Gastroesophageal sphincter (tissue), 4 donors: ENCODE measurements at places on chromosomes 16 and 17. TPM values are rescaled to one million over a fixed set of nuclear protein-coding genes. Genes with fewer than 3 reads are reported as not detected.

SMTNL2 gene
- total RNA-seq, result 2.8 TPM

ZNF624 gene
- 3.6 TPM for total RNA-seq

SLFN12L gene
- total RNA-seq, result 1.9 TPM

SHISA9 gene
- 1.1 TPM for total RNA-seq

CACNG3 gene
- not detected for total RNA-seq

NIP7 gene
- total RNA-seq, result 18.7 TPM

LRRC46 gene
- not detected for total RNA-seq

HOXB7 gene
- 0.78 TPM for total RNA-seq

MYH1 gene
- total RNA-seq, result not detected

DNA sequence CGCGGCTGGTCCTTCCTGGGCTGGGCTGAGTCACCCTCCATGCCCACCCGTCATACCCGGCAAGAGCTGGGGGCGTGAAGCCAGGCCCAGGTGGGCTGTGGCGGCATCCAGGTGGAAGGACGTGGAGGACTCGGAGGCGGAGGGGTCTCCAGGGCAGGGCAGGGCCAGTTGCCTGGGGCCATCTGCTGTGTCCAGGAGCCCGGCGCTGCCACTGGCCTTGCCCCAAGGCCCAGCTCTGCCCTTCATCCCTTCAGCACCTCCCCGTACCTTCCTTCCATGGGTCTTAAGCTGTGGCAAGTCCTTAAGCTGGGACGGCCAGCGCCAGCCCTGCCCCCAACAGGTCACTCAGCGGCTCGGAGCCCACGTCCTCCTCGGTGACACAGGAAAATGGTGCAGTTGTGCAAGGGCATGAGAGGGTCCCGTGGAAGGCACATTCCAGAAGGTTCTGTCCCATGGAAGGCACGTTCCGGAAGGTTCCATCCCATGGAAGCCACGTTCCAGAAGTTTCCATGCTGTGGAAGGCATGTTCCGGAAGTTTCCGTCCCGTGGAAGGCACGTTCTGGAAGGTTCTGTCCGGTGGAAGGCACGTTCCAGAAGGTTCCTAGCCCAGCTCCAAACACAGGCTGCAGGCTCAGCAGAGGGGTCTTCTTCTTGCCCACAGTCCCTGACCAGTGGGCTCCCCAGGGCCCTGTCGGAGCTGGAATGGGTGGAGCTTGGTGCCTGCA, 10.4 kb upstream of the CDH15 start:
- no peak overlapping the region for H3K4me3 ChIP-seq
- H3K4me1 ChIP-seq, result no peaks in the 10 kb centered on the region
- ATAC-seq, result no peak
- H3K27me3 ChIP-seq, result peaks cover 65% of the 10 kb centered on the region
- no peaks in the 10 kb centered on the region for H3K36me3 ChIP-seq
- no peak overlapping the region for H3K27ac ChIP-seq

GRCh38 chr16:47247690-47248089, 103.9 kb upstream of the NETO2 start:
- no peaks in the 10 kb centered on the region for H3K27me3 ChIP-seq
- H3K4me3 ChIP-seq, result no peak overlapping the region
- H3K27ac ChIP-seq, result no peak overlapping the region
- ATAC-seq, result no peak
- no peaks in the 10 kb centered on the region for H3K36me3 ChIP-seq

DNA sequence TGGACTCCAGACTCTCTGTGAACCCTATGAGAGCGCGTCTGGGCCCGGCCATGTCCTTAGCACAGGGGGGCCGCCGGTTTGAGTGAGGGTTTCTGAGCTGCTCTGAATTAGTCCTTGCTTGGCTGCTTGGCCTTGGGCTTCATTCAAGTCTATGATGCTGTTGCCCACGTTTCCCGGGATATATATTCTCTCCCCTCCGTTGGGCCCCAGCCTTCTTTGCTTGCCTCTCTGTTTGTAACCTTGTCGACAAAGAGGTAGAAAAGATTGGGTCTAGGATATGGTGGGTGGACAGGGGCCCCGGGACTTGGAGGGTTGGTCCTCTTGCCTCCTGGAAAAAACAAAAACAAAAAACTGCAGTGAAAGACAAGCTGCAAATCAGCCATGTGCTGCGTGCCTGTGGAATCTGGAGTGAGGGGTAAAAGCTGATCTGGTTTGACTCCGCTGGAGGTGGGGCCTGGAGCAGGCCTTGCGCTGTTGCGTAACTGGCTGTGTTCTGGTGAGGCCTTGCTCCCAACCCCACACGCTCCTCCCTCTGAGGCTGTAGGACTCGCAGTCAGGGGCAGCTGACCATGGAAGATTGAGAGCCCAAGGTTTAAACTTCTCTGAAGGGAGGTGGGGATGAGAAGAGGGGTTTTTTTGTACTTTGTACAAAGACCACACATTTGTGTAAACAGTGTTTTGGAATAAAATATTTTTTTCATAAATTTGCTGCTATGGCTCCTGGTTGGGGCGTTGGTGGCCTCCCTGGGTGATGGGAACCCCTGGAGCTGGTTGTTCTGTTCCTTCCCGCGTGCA, 23.1 kb downstream of the STAT5A start:
- peak; percentile 95 for ATAC-seq
- H3K4me3 ChIP-seq, result no peak overlapping the region
- H3K4me1 ChIP-seq, result peaks cover 20% of the 10 kb centered on the region
- H3K36me3 ChIP-seq, result peaks cover 82% of the 10 kb centered on the region
- H3K27me3 ChIP-seq, result no peaks in the 10 kb centered on the region

DNA sequence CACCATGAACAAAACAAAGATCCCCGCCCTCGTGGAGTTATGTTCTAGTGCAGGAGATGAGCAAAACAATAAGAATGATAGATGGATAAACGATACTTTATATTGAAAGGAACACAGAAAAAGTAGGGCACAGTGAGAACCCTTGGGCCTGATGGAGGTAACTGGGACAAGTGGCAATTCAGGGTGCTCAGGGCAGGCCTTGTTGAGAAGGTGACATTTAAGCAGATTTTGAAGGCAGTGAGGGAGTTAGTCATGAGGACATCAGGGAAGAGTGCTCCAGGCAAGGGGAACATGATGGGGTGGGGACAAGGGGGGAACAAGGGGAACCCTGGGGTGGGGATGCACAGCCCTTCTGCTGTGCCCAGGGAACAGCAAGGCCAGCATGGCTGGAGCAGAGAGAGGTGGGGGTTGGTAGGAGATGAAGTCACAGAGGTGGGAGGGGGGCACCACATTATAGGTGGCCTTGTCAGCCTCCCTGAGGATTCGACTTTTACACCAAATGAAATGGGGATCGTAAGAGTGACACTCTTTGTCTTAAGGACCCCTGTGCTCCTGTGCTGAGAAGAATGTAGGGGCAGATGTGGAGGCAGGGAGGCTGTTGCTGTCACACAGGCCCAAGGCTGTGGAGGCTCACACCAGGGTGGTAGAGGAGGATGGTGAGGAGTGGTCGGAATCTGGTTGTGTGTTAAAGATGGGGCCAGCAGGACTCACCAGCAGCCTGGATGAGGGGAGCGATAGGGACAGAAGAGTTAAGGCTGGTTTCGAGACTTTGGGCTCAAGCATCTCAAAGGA, 9.2 kb upstream of the PRM1 start:
- no peaks in the 10 kb centered on the region for H3K4me1 ChIP-seq
- H3K4me3 ChIP-seq, result no peak overlapping the region
- no peak for ATAC-seq
- no peak overlapping the region for H3K27ac ChIP-seq

DNA sequence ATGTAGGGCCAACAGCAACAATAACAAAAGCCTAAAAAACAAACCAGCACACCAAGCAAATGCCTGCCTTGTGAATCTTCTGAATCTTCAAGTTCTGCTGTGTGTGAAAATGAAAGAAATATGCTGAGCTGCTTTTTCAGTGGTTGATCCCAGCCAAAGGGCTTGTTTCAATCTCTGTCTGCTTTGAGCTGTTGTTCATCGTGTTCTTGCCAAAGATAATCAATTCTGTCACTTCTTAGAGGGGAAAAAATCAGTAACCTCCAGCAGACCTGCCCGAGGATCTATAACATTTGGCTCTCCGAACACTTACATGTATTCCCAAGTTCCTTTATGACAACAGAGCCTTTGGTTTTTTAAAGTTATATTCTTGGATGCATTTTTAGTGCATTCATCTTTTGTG, 65.9 kb downstream of the VPS35L start:
- peaks cover 85% of the 10 kb centered on the region for H3K36me3 ChIP-seq
- no peak overlapping the region for H3K4me3 ChIP-seq
- H3K4me1 ChIP-seq, result no peaks in the 10 kb centered on the region
- ATAC-seq, result no peak
- no peak overlapping the region for H3K27ac ChIP-seq
- no peaks in the 10 kb centered on the region for H3K27me3 ChIP-seq

- ATAC-seq, result no peak
- H3K4me1 ChIP-seq, result peaks cover 6% of the 10 kb centered on the region
- peaks cover 15% of the 10 kb centered on the region for H3K36me3 ChIP-seq
- H3K27ac ChIP-seq, result no peak within 1 kb of the TSS
These were observed at the start of gene AANAT for GRCh38 chr17:76467366-76467765. Gene AANAT (plus strand): TSS chr17:76467603. CDS start chr17:76468747, 1,144 bp downstream.

- H3K27me3 ChIP-seq, result no peaks in the 10 kb centered on the region
- no peak overlapping the region for H3K4me3 ChIP-seq
- H3K36me3 ChIP-seq, result no peaks in the 10 kb centered on the region
- no peak for ATAC-seq
These were observed 145.7 kb downstream of the SNX29 start for GRCh38 chr16:12122202-12122601.

DNA sequence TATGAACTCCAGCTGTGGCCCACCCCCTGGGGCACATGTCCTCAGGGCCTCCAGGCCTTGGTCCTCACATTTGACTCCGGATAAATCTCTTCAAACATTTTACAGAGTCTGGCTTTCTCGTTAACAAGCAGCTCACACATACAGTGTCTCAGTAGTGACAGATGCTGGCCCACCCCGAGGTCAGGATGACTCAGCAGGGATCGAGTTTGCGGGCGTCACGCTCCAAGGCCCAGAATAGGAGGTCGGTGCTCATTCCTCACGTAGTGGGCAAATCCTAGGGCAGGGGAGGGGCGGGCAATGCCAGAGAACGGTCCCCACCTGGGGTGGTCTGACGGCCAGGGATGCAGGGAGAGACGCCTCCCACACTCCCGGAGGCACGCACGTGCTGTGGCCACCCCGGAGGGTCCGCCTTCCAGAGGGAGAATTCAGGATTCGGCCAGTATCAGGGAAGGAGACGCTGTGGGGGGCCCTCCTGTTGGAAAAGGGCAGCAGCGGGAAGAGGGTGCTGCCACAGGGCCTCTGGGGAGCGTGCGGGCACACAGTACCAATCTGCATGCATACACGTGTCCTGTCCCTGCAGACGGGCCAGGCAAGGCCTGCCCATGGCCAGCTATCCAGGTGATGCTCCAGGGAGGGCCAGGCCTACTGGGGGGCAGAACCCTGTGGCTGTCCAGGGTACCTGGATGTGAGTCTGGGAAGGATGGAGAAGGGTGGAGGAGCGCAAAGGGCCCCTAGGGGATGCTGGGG, 8.6 kb downstream of the SLC7A5 start:
- H3K4me1 ChIP-seq, result no peaks in the 10 kb centered on the region
- peak; percentile 66 for ATAC-seq
- no peak overlapping the region for H3K4me3 ChIP-seq
- H3K27ac ChIP-seq, result no peak overlapping the region
- no peaks in the 10 kb centered on the region for H3K27me3 ChIP-seq
- no peaks in the 10 kb centered on the region for H3K36me3 ChIP-seq

GRCh38 chr16:16007743-16008111, 58.3 kb downstream of the ABCC1 start:
- no peak overlapping the region for H3K4me3 ChIP-seq
- peaks cover 69% of the 10 kb centered on the region for H3K4me1 ChIP-seq
- peak overlapping the region; percentile 80 for H3K27ac ChIP-seq
- H3K27me3 ChIP-seq, result no peaks in the 10 kb centered on the region

GRCh38 chr16:8493972-8494371, 96.3 kb downstream of the TMEM114 start:
- H3K36me3 ChIP-seq, result no peaks in the 10 kb centered on the region
- H3K27ac ChIP-seq, result no peak overlapping the region
- no peak for ATAC-seq
- no peaks in the 10 kb centered on the region for H3K4me1 ChIP-seq
- H3K4me3 ChIP-seq, result no peak overlapping the region

GRCh38 chr17:45301674-45302073, 15.1 kb downstream of the MAP3K14 start:
- H3K4me1 ChIP-seq, result peaks cover 13% of the 10 kb centered on the region
- H3K27me3 ChIP-seq, result no peaks in the 10 kb centered on the region
- H3K36me3 ChIP-seq, result no peaks in the 10 kb centered on the region

- peaks cover 25% of the 10 kb centered on the region for H3K27me3 ChIP-seq
- no peaks in the 10 kb centered on the region for H3K4me1 ChIP-seq
- no peak overlapping the region for H3K27ac ChIP-seq
- H3K4me3 ChIP-seq, result no peak overlapping the region
- no peaks in the 10 kb centered on the region for H3K36me3 ChIP-seq
These were observed 162.6 kb downstream of the SDK2 start for GRCh38 chr17:73481676-73482075.

- H3K36me3 ChIP-seq, result no peaks in the 10 kb centered on the region
- ATAC-seq, result no peak
- H3K4me1 ChIP-seq, result peaks cover 14% of the 10 kb centered on the region
- peak overlapping the region; percentile 46 for H3K4me3 ChIP-seq
These were observed 5.7 kb downstream of the CDC42EP4 start for GRCh38 chr17:73305845-73306836.

DNA sequence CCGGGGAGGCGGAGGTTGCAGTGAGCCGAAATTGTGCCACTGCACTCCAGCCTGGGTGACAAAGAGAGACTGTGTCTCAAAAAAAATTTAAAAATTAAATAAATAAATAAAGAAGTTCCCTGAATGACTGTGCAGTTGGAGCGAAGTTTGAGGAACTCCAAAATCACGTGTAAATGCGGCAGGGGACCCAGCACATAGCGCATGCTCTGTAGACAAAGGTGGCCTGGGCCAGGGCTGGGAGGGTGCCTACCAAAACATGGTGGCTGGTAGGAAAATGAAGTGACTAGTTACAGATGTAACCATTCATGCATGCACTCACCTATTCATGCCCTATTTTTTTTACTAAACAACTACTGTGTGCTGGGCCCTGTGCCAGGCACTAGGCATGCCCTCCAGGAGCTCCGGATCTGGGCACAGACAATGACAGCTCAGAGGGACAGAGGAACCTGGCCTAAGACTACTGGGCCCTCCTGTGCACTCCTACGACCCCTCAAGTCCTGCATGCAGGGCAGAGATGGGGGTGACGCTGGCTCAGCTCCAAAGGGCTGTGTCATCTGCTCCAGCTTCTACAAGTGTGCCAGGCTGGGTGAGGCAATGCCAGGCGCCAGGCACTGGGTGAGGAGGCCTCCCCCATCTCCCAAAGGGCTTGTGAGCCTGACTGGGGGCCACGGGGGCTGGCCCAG, 65.3 kb downstream of the RMI2 start:
- H3K27ac ChIP-seq, result no peak overlapping the region
- no peaks in the 10 kb centered on the region for H3K4me1 ChIP-seq
- no peaks in the 10 kb centered on the region for H3K36me3 ChIP-seq
- no peak overlapping the region for H3K4me3 ChIP-seq

- peak; percentile 27 for ATAC-seq
- peak overlapping the region; percentile 72 for H3K27ac ChIP-seq
- H3K4me3 ChIP-seq, result peak overlapping the region; percentile 57
- peaks cover 16% of the 10 kb centered on the region for H3K36me3 ChIP-seq
- no peaks in the 10 kb centered on the region for H3K27me3 ChIP-seq
- H3K4me1 ChIP-seq, result peaks cover 29% of the 10 kb centered on the region
These were observed 159.4 kb upstream of the CHMP6 start for GRCh38 chr17:80832266-80832676.
